ENCODE measurements at places on chromosomes 16 and 17.

DNA sequence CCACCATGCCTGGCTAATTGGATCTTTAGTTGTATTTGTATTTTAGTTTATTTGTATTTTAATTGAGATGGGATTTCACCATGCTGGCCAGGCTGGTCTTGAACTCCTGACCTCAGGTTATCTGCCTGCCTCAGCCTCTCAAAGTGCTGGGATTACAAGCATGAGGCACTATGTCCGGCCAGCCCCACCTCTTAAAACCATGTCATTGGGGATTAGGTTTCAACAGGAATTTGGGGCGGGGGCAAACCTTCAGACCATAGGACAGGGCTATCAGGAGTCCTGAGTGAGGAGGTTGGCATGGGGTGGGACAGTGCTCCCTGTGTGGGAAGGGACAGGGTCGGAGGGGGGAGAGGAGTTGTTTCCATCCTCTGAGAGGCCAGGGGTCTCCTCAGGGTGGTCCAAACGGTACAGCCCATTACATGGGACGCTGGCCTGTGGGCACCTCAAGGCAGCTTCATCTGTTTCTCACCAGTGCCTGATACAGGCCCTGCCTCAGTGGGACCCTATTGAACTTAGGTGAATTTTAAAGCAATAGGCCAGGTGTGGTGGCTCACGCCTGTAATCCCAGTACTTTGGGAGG lies 21.6 kb downstream of the GAA start:
- DNase-seq, result no peak

- no peak for DNase-seq
Measured at GRCh38 chr17:48012654-48013053, 24.9 kb downstream of the COPZ2 start.

- DNase-seq, result no peak
Measured at GRCh38 chr16:56298116-56298515, 106.8 kb downstream of the GNAO1 start.

DNA sequence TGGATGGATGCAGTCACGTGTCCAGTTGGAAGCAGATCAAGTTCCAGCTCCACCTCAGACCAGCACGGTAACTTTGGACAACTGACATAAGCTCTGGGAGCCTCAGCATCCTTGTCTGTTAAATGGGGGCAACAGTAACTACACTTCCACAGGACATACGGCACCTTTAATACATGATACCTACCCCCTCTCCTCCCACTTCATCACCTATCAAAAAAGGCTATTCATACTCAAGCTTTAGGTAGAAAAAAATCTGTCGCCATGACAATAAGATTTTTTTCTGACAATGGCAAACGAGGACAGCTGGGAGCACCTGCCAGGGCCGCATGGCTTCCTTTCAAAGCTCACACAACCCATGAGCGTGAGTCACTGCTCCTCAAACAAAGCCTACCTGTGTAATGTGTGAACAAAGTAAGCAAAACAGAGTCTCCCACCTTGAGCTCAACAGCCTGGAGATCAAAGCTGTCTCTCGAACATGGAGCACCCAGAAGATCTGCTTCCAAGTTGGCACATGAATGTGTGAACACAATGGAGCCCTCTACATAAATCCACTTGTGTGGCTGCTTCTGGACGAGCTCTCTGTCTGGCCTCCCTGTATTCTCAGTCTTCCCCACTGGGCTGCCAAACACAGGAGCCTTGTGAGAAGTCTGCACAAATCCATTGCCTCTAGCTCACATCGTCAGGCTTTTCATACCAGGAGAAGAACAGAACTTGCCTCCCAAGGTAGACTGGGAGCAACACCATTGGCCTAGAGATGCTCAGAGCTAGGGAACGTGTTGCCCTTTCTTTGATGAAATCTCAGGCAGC lies 459.7 kb downstream of the SOX9 start:
- DNase-seq, result no peak

- DNase-seq, result no peak
Measured at GRCh38 chr17:60514500-60514899, 11.5 kb downstream of the APPBP2 start.

DNA sequence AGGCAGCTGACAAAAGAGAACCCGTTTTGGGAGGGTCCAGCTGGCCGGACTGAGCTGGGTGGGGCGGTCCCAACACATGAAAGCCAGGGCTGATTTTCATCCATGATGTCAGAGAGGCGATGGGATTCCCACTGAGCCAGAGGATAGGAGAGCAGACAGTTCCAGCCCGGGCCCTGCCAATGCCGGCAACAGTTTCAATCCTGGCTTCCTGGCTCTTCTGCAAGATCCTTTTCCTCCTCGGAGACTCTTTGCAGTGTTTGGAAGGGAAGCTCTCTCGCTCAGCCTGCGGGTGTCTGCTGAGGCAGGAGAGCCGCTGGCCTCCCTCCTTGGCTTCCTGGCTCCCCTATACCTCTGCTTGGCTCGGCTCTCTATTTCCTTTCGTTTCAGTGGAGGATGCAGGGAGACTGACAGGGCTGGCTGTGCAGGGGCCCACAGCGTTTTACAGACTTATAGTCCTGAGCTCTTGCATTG lies 145.5 kb upstream of the SOX9 start:
- DNase-seq, result no peak

GRCh38 chr16:66223176-66223780 lies 143.2 kb upstream of the CDH5 start:
- DNase-seq, result no peak

DNA sequence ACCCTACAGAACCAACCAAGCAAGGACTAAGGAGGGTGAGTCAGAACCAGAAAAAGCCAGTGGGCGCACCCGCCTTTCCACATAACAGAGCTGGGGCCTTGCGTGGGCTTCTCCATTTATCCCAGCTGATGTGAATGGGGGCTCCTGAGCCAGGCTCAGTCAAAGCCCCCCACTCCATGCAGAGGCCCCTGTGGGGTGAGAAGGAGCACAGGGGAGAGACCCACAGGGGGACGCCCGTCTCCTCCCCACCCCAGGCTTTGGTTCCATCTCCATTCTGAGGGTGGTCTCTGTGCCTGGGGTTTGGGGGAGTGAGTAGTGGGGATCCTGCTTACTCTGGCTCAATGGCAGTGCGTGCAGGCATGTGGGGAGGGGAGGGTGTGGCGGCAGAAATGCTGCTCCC lies 210.1 kb upstream of the TNRC6C start:
- DNase-seq, result no peak

DNA sequence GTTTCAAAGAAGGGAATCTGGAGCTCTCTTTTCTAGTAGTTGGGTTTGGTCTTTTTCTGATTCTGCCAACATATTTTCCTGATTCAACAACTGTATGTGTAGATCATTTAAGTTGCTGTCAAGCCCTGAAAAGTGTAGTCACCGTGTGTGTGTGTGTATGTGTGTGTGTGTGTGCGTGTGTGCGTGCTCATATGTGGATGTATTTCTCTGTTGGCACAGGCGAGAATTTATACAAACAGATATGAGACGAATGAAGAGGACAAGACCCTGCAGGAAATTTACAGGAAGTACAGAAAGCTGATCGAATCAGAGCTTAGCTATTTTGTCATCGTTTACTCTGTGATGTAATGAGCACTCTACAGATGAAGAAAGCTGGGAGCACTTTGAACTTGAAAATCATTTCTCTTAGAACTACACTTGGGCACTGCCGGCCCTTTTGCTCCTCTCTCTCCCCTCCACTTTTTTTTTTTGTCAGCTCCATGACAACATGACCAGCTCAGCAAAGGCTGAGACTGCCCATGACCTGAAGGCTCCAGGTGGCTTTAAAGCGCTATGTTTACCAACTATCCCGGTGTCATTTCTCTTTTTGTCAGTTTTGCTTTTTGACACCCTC lies 11.2 kb downstream of the FBXO39 start:
- DNase-seq, result no peak

DNA sequence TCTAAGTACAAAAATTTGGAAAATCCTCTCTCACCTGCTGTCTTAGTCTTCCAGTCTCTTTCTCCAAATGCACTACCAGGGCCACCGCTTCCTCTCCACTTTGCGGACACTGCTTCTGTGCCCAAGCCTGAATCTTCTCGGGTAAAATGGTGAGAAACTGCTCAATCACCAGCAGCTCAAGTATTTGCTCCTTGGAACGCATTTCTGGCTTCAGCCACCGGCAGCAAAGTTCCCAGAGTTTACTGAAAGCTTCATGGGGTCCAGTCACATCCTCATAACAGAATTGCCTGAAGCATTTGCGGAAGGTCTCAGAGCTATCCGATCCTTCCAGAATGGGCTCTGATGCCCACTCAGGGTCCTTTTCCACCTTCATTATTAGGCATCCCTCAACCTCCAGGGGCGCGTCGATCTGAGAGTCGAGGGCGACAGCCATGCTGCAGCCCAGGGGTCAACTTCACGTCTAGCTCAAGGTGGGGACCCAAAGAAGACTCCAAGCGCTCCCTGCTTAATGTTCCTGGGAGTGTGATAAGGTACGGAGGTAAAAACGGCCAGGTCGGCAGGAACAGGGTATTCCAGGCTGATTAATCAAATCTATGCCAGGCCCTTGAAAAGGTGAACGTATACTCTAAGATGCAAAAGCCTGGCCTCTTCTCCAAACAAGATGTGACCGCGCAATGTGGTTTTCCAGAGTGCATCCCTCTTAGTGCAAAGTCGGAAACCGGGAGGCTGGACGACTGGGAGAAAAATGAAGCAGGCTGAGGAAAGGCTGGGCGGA lies 763 bp downstream of the ZKSCAN2 start:
- peak; percentile 58 for DNase-seq

GRCh38 chr17:40553694-40554534 lies 11.4 kb downstream of the CCR7 start:
- no peak for DNase-seq

DNA sequence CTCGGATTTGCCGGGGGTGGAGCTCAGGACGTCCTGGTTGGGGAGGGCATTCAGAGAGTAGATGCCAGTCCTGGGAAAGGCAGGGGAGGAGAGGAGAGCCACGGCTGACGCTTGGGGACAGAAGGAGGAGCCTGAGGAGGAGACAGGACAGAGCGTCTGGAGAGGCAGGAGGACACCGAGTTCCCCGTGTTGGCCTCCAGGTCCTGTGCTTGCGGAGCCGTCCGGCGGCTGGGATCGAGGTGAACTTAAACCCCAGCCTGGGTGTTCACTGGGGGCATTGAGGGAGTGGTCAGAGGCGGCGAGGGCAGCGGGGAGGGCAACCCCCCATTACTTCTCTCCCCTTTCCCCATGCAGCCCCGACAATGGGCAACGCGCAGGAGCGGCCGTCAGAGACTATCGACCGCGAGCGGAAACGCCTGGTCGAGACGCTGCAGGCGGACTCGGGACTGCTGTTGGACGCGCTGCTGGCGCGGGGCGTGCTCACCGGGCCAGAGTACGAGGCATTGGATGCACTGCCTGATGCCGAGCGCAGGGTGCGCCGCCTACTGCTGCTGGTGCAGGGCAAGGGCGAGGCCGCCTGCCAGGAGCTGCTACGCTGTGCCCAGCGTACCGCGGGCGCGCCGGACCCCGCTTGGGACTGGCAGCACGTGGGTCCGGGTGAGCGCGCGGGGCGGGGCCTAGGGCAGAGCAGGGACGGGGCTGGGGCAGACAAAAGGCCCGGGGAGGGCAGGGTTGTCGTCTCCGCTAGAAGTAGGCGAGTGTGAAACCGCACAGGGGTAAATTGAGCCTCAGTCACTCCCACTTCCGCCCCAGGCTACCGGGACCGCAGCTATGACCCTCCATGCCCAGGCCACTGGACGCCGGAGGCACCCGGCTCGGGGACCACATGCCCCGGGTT lies 3.7 kb downstream of the NOL3 start:
- DNase-seq, result peak; percentile 90

DNA sequence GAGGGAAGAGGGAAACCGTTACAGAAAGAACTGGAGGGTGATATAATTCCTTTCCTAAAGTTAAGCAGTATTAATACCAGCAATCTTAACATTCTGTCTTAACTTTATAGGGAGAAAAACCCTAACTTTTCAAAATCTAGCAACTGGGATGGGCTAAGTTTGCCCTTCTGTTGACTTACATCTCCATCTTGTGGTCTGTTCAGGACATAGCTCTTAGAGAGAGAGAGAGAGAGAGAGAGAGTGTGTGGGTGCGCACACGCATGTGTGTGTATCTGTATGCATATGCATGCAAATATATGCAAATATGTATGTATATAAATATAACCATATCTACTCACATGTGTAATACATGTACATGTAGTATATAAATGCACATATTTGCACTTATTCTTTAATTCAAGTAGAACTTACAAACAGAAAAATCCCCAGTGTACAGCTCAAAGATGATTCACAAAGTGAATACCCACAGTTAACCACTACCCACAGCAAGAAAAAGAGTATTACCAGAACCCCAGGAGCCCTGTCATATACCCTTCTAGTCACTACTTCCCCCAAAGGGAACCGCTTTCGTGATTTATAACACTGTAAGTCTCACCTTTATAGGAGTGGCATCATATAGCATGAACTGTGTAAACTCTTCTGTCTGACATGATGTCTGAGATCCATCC lies 46.5 kb downstream of the STX8 start:
- peak; percentile 41 for DNase-seq

DNA sequence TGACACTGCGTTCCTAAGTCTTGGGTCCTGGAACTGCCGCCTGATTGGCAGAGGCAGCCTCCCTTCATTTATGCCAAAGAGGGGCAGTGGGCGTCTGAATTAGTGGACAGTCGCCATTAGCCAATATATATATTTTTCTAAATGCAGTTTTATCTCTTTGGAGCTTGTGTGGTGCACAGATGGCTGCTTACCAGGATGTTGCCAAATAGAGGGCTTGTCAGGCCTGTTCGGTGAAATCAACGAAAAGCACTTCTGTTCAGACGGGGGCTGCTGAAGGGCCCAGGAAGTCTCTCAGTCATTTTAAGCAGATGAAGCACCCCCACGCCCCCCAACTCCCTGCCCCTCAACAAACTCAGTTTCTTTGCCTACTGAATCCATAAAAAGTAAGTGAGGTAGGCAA lies 66.0 kb downstream of the RAP1GAP2 start:
- no peak for DNase-seq

DNA sequence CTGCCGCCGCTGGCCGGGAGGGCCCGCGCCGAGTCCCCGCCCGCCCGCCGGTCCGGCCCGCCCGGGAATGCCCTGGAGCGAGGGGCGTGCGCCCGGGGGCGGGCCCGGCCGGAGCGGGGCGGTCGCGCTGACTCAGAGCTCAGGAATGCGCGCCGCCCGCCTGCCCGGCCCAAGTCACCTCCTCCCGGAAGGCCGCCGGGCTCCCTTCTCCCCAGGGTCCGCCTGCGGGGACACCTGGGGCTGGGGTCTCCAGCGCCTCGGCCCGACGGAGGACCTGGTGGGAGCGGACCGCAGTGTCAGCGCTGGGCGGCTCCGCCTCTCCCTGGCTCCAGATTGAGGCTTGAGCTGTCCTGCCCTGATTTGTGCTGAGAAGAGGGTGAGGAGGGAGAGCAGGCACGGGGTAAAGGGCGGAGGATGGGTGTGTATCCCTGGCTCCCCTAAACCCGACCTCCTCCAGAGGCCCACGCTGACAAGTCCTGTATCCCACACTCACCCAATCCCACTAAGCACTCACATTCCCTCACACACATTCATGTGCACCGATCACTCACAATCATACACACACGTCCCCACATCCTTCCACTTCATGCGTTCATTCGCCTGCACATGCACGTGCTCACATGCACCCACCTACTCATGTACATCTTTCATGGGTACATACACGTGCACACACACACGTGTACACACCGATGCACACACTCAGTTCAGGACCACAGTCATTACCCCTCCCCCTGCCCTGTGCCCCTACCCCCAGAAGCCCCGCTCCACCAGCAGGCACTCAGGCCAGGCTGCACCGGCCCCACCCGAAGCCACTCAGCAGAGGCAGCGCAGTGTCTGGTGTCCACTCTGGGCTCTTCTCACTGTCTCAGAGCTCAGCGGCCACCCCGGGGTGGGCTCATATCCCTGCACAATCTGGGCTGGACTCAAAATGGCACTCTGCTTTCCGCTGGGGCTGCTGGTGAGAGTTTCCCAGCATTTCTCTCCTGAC lies at the start of gene RHBDF1:
TSS of gene RHBDF1 (minus strand) at position 71 of the 988 bp plus-strand sequence. CDS start 7,616 bp downstream, outside the sequence.
- DNase-seq, result peak; percentile 79

All from SK-N-SH (cell line).